ENCODE measurements at places on chromosomes 11 and 22. TPM values are rescaled to one million over a fixed set of nuclear protein-coding genes. Genes with fewer than 3 reads are reported as not detected.

Gene APOA4
- total RNA-seq, result not detected

Gene APLNR
- total RNA-seq, result not detected

Gene TAF10
- total RNA-seq, result 51.1 TPM

Gene MCAT
- total RNA-seq, result 9.5 TPM

Gene ACTN3
- total RNA-seq, result 0.09 TPM

Gene C11orf42
- total RNA-seq, result not detected
